ENCODE measurements at places on chromosomes 3 and 15.

- DNase-seq, result peak; percentile 5
Measured at GRCh38 chr3:128619146-128619890, 31.3 kb downstream of the RPN1 start.

- DNase-seq, result no peak
Measured at GRCh38 chr3:24341668-24342067, 153.0 kb downstream of the THRB start.

DNA sequence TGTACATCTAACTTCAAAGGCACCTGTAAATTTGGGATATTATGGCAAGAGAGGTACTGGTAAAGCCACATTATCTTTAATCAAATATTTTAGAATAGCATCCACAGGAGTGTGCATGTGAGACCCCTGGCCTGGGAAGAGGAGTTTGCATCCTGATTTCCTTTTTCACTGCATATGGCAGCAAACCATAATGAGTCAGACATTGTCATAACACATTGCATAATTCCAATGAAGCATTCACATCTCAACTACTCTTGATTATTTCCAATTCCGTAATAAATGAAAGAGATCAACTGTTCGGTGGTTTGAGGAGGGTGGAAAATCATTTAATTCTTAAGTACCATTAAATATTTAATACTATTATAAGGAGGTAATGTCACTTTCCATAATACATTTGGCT is 215.0 kb downstream of the MECOM start:
- no peak for DNase-seq

- no peak for DNase-seq
Measured at GRCh38 chr3:141955175-141955574, 78.7 kb downstream of the ATP1B3 start.

DNA sequence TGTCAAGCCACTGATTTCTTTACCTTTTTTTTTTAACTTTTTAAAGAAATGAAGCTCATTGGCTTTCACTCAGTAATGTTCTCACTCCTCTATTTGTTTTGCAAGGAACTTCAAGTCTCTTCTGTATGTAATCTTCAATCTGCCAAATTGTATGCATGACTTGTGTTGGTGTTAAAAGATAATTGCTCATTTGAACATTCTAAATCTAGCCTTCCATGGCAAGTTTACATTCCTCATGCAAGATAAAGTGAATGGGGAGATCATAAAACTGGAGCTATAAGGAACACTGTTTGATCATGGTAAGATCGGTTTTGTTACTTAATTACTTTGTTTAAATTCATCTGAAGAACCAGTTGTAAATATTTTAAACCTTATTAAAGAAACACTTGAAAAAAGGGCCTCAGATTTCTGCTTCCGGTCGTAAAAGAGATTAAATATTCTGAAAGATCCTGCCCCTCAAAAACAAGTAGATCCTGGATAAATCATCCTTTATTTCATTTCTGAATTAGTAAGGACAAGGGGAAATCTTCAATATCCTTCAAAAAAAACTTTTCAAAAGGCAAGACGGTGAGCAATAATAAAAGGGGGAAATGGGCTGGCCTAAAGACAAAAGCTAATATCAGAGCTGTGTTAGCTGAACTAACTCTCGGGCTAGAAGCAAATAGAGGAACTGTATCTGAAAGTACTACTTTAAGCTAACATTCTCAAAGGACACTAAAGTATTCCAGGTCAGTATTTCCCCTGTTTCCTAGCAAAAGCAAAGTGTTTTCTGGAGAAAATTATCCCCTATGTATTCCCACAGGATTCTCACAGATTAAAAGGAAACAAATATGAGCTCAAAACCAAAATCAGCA is 107.0 kb upstream of the ATP11B start:
- DNase-seq, result no peak

- DNase-seq, result no peak
Measured at GRCh38 chr15:92921215-92922131, 21.3 kb downstream of the CHD2 start.

DNA sequence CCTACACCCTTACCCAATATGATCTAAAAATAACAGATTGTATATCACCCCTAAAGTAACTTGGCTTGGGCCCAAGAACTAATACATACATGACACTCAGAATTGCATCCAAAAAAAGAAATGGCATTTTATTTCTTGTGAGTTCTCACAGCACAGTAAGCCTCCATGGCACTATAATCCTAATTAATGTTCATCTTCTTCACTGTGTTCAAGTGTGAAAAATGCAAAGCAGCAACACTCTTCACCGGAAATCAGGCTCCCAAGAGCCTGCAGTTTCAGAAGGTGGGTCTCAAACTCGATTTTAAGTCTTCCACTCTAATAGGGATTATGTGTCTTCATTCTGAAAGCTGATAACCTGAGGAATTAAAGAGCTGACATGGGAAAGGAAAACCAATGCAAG is 142.8 kb upstream of the TSC22D2 start:
- no peak for DNase-seq

DNA sequence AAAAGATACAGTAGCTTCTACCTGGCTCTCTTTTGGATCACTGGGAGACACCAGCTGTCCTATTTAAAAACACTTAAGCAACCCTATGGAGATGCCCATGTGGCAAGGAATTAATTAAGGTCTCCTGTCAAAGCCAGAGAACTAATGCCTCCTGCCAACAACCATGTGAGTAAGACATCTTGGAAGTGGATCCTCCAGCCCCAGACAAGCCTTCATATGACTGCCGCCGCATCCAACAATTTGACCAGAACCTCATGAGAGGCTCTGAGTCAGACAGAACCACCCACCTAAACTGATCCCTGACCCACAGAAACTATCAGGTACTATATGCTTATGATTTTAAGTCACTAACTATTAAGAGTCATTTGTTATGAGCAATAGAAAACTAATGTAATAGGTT is 22.3 kb downstream of the IFT80 start:
- no peak for DNase-seq

- DNase-seq, result no peak
Measured at GRCh38 chr3:119779731-119780383, 2.0 kb upstream of the NR1I2 start.

GRCh38 chr3:58835086-58835485 is 168.5 kb upstream of the FAM3D start:
- DNase-seq, result no peak

- no peak for DNase-seq
Measured at GRCh38 chr15:96138985-96139384, 191.5 kb upstream of the NR2F2 start.

GRCh38 chr3:53885239-53885638 is 3.3 kb upstream of the ACTR8 start:
- no peak for DNase-seq

DNA sequence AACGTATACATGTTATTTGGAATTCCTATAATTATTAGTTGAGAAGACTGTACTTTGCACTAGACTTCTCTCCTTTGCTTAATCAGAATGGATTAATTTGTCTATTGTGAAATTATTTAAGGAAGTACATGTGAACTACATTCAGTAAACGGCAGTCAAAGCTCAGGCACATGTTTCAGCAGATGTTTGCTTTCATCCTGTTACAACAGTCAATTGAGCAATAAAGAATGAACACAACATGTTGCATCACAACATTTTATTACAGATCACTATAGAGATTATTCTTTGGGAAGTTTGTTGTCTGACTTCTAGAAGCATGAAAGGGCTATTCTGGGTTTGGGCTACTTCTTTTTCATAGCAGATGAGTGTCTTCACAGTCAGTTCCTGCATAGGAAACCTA is 39.2 kb downstream of the RAB27A start:
- no peak for DNase-seq

DNA sequence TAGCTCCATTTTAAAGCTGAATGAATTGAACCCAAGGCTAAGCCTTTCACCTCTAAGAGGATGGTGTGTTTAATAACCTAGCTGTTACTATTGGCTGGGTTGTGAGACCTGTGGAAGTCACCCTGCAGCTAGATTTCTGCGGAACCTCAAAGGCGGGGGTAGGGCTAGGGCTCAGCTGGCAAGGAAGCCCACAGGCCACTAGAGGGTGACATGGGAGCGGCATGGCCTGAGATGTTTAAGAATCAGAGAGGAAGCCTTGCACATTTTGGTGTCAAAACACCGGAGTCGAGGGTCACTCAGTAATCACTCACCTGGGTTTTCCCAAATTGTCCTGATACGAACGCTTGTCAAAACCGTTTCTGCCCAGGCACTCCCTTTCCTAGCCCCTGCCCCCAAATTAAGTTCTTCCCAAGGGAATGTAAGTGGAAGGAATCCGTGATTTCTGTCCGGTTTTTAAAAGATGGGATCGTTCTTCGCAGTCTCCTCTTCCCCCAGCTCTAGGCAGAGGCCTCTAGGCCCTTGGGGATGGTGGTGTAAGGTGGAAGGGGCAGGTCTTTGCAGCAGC is 3.8 kb upstream of the ACAD9 start:
- no peak for DNase-seq

DNA sequence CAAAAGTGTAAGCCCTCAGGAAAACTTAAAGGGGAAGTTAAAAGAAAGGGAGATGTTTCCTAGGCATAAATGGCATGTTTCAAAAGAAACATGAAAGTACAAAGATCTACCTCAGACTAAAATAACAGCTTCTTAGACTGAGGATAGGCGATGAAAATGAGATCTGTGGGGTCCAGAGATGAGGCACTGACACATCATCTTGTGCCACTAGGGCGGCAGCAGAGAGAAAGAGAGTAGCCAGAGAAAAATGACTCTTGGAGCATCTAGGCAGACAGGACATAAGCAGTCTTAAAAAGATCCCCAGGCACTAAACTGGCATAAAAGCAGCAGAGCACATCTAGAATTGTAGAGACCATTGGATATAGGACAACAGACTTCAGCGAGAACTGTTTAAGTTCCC is 42.5 kb upstream of the RFX7 start:
- no peak for DNase-seq

DNA sequence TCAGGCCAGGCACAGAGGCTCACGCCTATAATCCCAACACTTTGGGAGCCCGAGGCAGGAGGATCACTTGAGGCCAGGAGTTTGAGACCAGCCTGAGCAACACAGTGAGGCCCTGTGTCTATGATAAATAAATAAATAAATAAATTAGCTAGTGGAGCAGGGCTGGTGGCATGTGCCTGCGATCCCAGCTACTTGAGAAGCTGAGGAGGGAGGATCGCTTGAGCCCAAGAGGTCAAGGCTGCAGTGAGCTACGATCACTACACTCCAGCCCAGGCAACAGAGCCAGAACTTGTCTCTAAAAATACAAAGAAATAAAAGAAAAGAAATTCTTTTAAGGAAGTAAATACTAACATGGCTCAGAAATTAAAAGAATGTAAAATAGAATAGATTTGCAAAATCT is 91.8 kb downstream of the LIPC start:
- no peak for DNase-seq

GRCh38 chr3:15731024-15731423 is 66.8 kb downstream of the ANKRD28 start:
- DNase-seq, result no peak

- peak; percentile 40 for DNase-seq
Measured at GRCh38 chr3:133895208-133896001, at the start of gene RAB6B. Gene RAB6B (minus strand): TSS chr3:133895882. CDS start chr3:133895466, 416 bp downstream.

- DNase-seq, result no peak
Measured at GRCh38 chr3:192449036-192449435, 278.3 kb downstream of the FGF12 start.

- DNase-seq, result no peak
Measured at GRCh38 chr3:32691847-32692246, 6.9 kb downstream of the CNOT10 start.

DNA sequence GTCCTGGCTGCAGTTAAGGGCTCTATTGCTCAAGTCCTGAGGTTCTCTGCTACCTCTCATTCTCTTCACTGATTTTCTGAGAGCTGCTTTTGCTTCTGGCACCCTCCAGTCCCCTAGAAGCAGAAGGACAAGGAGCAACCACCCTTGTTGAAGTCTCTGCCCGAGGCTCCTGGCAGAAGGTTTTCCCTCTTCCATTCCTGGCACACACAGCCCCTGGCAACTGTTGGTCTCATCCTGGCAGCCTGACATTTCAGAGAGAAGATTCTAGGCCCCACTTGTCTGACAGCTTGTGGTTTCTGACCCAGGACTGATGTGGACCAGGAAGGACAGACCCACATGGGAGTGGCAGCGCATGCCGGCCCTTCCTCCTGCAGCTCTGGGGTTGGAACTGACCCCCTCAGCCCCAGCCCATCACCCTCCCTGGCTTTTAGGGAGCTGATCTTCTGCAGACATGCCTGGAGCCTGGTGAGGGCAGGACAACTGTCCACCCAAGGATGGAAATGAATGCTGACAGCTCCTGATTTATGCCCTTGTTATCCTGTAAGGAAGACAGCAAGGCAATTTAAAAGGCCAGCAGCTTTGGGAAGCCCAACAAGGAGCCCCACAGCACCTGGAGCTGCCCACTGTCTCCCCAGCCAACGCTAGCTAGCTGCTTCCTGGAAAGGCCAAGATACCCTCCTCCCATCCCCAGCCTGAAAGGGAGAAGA is 13.0 kb upstream of the NTRK3 start:
- DNase-seq, result no peak

DNA sequence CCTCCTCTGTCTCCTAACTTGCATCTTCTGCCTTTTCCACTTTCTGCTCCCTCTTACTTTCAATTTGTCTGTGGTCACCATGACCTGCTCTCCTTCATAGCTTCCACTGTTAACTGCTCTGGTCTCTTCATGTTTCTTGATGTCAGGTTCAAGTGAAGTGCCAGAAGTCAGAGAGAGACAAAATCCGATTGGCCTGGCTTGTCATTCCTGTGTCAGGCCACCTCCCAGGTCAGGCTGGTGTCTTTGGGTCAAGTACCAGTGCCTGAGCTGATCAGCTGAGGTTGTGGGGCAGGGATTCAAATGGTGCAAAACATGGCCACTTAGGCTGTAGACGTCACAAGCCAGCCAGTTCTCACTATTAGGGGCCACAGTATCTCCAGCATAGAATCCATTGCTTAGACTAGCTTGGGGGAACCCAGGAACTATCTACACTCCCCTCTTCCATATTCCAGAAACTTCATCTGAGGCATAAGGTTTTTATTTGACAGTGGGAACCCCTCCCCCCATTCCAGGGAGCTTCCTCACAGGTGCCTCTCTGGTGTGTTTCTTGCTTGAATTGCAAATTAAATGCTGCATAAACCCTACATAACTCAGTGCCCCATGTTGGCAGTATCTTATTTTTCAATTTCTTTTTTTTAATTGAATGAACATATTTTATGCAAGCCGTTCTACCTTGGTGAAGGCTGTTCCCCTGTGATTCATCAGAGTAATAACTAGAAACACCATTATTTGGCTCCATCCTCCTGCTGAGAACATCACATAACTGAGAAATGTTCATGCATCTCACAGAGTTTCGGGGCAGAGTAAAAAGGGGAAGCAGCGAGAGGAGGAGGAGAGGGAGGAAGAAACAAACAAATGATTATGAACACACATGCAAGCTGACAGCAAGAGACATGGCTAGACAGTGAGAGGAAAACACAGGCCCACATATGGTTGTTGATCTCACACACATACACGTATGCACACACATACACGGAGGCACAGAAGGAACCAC is 175.8 kb downstream of the TLE3 start:
- DNase-seq, result no peak

Data from amniotic stem cell (primary cell).